ENCODE measurements at places on chromosomes 12 and 14. TPM values are rescaled to one million over a fixed set of nuclear protein-coding genes. Genes with fewer than 3 reads are reported as not detected.

STAC3 gene
- total RNA-seq, result 5.0 TPM

DNA sequence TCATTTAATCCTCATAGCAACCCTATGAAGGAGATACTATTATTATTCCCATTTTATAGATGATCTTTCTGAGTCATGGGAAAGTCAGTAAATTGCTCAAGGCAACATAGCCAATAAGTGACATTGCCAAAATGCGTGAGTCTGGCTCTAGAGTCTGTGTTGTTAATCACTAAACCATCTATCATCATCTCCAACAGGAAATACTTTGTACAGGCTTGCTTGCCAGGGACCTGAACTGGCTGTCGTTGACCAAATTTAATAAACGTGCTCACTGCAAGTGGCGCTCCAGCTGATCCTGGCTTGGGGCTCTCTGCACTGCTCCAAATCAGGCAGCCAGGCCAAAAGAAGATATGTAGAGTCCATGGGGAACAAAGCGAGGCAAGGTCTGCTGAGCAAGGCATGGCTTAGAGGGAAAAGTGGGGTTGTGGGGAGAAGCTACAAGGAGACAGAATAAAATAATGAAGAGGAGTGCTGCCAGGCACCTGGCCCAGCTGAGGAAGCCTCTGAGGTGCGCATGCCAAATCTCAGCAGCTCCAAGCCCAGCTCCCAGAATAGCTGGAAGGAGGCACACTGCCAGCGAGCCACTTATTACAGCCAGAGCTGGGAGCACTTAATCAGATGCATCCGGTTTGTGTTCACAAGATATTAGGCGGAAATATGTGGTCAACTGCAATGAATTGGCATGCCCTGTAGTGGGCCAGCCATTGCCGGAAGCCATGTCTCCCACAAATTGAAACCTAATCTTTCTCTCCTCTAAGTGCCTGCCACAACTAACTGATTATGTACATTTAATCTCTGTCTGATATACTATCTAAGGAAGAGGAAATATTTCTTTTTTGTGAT lies 43.3 kb upstream of the PTPRO start:
- DNase-seq, result peak; percentile 25

DNA sequence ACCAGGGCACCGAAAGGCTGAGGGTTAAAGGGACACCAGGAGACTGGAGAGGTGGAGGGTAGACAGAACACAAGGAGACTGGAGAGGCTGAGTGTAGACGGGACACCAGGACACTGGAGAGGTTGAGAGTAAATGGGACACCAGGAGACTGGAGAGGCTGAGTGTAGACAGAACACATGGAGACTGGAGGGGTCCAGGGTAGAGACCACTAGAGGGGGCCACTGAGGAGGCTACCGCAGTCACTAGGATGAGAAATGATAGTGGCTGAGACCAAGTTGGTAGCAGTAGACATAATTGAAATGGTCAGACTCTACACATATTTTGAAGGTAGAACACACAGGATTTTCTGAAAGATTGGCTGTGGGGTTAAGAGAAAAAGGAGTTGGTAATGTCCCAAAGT lies 68.2 kb downstream of the PAH start:
- no peak for DNase-seq

GRCh38 chr14:74974364-74975058 lies 19.1 kb upstream of the PGF start:
- DNase-seq, result no peak

GRCh38 chr12:130029151-130029550 lies 125.3 kb upstream of the TMEM132D start:
- DNase-seq, result no peak

DNAJC22 gene
- 9.6 TPM for total RNA-seq

All from Calu3 (cell line).